IPS DF 6.9 (cell line): ENCODE measurements at places on chromosomes 7 and 10.

- no peak for DNase-seq
Observed at GRCh38 chr10:43086321-43086942, 9.6 kb downstream of the RET start.

DNA sequence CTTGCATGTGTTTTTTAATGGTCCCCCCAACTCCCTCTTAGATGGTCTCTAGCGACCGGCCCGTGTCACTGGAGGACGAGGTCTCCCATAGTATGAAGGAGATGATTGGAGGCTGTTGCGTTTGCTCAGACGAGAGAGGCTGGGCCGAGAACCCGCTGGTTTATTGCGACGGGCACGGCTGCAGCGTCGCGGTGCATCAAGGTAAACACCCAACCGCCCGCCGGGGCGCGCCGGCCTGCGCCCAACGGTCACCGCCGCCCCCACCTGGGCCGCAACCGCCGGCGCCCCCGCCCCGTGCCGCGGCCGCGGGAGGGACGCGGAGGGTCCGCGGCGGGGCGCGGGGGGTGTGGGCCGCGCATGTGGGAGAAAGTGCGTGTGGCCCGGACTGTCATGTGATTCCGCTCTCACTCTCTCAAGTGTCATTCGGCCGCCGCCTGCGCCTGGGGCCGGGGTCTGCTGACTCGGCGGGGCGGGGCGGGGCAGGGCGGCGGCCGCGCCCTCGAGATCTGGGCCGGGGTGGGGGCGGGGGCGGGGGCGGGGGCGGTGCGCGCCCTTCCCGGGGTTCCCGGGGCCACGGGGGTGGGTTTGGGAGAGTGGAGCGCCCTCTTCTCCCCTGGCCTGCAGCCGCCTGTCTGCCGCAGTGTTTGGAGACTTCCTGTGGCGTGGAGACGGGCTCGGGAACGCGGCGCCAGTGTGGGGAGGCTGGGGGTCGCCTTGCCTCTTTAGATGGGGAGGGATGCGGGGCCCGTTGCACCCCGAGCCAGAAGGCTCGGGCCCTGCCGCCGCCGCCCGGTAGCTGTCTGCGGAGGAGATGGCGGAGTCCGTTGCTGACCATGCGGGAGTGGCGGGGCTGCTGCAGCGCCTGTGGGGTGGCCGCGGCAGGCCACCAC, 817 bp downstream of the MLLT10 start:
- no peak for DNase-seq

DNA sequence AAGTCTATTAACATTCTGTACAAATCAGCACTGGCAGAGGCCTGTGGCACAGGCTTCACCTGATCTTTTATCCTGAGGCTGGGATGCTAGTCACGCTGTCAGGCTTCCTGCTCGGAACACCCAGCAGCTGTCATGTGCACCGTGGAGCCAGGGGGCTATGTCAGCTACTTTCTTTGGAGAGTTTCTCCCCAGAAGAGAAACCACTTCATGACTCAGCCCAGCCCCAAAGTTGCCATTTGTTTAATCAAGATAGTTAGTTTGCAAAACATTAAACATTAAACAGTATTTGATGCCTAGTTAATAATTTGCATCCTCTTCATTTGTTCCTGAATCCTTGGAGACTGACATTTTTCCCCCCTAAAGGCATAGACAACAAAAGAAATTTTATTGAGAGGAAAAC, at the start of gene HABP2:
Gene HABP2, plus strand, starts transcription at position 353 of the 400 bp plus-strand sequence. CDS start 69 bp downstream, outside the sequence.
- no peak for DNase-seq

GRCh38 chr7:157555944-157556641, 219.3 kb downstream of the DNAJB6 start:
- no peak for DNase-seq

DNA sequence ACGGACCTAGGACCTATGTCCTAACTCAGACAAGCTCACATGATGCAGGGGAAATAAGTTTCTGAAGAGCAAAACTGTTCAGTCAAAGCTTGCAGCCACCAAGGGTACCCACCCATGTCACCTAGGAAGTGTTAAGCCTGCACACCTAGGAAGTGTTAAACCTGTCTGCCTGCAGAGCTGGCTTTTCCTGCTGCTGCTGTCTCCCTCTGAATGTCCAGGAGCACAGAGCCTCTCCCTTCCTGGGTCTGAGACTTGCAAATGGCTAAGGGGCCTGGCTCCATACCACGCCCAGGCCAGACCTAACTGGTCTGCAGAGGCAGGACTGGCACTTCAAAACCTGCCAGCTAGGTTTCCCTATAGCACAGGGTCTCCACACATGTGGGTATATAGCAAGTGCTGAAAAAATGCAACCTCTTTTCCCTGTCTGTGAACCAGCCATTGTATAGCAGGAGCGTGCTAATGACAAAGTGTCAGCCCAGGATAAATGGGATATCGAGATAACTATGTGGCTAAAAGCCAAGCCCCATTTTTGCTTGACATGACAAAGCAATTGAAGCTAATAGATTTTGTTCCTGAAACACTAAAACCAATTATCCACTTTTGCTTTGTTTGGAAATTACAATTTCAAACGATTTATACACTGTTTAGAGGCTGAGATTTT, 1.5 kb downstream of the GDF2 start:
- DNase-seq, result no peak

GRCh38 chr7:55502124-55502857, 70.0 kb downstream of the VOPP1 start:
- DNase-seq, result no peak
